ENCODE measurements at places on chromosomes 6 and 20. TPM values are rescaled to one million over a fixed set of nuclear protein-coding genes. Genes with fewer than 3 reads are reported as not detected.

GRCh38 chr6:44084231-44085014, 42.8 kb downstream of the MRPL14 start:
- H3K27me3 ChIP-seq, result no peaks in the 10 kb centered on the region
- H3K4me3 ChIP-seq, result no peak overlapping the region
- H3K4me1 ChIP-seq, result no peaks in the 10 kb centered on the region
- no peaks in the 10 kb centered on the region for H3K36me3 ChIP-seq

- DNase-seq, result no peak
- H3K4me1 ChIP-seq, result peaks cover 26% of the 10 kb centered on the region
- no peak overlapping the region for H3K27ac ChIP-seq
- H3K27me3 ChIP-seq, result no peaks in the 10 kb centered on the region
- H3K36me3 ChIP-seq, result no peaks in the 10 kb centered on the region
These were observed 73.8 kb downstream of the TOX2 start for GRCh38 chr20:43988451-43988850.

DNA sequence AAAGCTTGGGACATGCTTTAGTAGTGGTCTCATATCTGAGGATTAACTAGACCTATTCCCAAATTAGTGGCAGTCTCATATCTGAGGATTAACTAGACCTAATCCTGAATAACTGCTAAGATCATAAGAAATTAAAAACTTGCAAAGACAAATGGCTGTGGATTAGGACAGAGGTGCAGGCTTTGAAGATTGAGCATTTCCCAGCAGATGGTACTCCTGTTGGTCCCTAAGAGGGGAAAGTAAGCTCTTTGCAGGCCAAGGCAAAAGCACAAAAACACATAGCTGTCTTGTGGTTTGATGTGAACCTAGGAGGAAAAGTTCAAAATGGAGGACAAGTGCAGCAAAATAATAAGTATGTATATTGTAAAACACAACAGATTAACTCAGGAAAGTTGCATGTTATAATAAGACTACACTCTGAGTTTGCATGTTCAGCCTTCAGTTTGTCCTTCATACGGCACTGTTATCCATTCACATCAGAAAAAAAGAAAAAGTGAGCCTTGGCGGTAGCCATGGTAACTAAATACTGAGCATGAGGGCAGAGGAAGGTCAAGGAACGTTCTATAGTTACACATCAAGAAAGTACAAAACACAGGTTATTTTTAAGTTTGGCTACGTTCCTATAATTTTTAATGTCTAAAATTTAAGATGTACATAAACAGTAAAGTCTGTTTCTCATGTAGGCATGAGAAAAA, 62.8 kb downstream of the FILIP1 start:
- H3K27me3 ChIP-seq, result no peaks in the 10 kb centered on the region
- H3K36me3 ChIP-seq, result no peaks in the 10 kb centered on the region
- H3K4me1 ChIP-seq, result no peaks in the 10 kb centered on the region
- H3K27ac ChIP-seq, result peak overlapping the region; percentile 22
- H3K4me3 ChIP-seq, result no peak overlapping the region

DNA sequence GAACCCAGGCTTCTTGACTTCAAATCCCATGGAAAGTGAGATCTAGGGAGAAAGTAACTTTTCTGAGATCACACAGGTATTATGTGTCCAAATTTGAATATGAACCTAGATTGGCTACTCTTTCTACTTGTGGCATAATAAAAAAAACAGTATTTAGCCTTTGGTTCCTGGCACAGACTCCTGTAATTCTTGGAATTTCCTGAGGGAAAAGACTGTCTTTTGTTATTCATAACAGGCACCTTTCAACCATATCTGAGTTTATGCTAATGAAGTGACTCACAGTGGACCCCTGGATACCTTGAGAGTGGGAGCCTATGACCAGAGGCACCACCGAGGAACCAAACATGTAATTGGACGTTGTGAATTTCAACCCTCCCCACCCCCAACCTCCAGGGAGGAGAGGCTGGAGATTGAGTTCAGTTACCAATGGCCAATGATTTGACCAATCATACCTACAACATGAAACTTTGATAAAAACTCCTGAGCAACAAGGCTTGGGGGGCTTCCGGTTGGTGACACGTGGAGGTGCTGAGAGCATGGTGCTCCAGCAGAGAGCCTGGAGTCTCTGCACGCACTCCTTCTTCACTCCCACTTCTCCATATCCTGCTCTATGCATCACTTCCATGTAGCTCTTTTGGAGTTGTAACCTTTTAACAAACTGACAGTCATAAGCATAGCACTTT, 48.8 kb downstream of the LAMA4 start:
- no peaks in the 10 kb centered on the region for H3K27me3 ChIP-seq
- H3K4me1 ChIP-seq, result peaks cover 33% of the 10 kb centered on the region
- no peak overlapping the region for H3K4me3 ChIP-seq
- no peaks in the 10 kb centered on the region for H3K36me3 ChIP-seq
- DNase-seq, result no peak

DNA sequence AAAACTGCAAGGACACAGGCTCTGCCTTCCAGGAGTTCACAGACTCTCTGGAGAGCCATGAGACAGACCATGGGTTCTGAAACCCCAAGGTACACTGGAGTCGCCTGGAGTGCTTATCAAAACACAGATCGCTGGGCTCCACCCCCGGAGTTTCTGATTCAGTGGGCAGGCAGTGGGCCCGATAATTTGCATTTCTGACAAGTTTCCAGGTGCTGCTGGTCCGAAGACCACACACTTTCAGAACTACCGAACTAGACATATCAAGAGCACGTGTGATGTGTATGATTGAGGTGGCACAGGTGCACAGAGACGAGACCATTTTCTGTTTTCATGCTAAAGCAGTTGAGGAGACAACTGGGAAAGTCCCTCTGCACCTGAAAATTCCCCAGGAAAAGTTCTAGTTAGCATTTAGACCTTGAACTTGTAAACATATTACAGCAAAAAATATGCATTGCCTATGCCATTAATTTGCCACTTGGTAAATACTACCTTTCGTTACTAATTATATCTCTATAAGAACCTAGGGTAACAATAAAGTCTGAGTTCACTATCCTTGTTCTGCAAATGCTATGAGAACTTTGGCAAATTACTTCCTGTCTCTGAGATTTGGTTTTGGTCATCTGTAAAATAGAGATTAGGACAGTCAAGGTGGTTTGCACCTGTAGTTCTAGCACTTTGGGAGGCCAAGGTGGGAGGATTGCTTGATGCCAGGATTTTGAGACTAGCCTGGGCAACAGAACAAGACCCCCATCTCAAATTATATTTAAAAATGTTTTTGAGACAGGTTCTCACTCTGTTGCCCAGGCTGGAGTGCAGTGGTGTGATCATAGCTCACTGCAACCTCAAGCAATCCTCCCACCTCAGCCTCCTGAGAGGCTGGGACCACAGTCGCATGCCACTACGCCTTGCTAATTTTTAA, 14.3 kb upstream of the PIM1 start:
- no peaks in the 10 kb centered on the region for H3K4me1 ChIP-seq
- H3K27me3 ChIP-seq, result no peaks in the 10 kb centered on the region
- H3K27ac ChIP-seq, result no peak overlapping the region
- no peaks in the 10 kb centered on the region for H3K36me3 ChIP-seq
- no peak overlapping the region for H3K4me3 ChIP-seq

DNA sequence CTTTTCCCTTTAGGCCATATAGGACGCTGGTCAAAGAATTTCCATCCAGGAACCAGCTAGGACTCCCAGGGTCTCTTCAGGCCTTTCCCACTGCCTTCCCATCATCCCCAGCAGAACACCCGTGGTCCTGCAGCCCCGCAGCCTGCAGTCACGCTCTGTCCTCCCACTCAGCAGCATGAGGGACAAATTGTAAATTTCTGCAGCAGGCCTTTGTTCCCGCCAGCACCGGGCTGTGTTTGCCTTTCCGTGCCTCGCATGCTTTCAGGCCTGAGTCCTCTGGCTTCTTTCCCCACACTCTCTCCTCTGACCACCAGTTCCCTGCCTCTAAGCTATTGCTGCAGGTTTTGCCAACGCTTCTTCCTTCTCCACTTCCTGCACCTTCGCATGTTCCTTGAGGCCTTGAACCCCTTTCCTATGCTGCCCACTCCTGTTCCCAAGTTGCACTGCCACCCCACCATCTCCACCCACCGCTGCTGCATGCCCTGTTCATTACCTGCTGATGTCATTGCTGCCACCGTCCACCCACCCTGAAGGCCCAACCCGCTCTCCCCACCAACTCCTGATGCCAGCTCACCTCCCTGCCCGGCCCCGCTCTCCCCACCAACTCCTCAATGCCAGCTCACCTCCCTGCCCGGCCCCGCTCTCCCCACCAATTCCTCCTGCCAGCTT, 49.8 kb downstream of the RNASET2 start:
- no peak for DNase-seq
- H3K4me3 ChIP-seq, result no peak overlapping the region
- H3K27me3 ChIP-seq, result no peaks in the 10 kb centered on the region
- H3K36me3 ChIP-seq, result no peaks in the 10 kb centered on the region
- H3K27ac ChIP-seq, result no peak overlapping the region

GRCh38 chr6:73657201-73657600, 3.4 kb upstream of the SLC17A5 start:
- no peak for DNase-seq
- no peak overlapping the region for H3K4me3 ChIP-seq
- H3K4me1 ChIP-seq, result peaks cover 3% of the 10 kb centered on the region
- H3K36me3 ChIP-seq, result no peaks in the 10 kb centered on the region
- H3K27ac ChIP-seq, result no peak overlapping the region

- no peaks in the 10 kb centered on the region for H3K27me3 ChIP-seq
- no peak for DNase-seq
- no peak overlapping the region for H3K4me3 ChIP-seq
- peaks cover 2% of the 10 kb centered on the region for H3K4me1 ChIP-seq
These were observed 36.3 kb upstream of the CST5 start for GRCh38 chr20:23915844-23916243.

GRCh38 chr20:57787151-57787989, 77.6 kb upstream of the PMEPA1 start:
- H3K4me3 ChIP-seq, result no peak overlapping the region
- H3K27me3 ChIP-seq, result no peaks in the 10 kb centered on the region
- H3K4me1 ChIP-seq, result no peaks in the 10 kb centered on the region
- DNase-seq, result no peak
- H3K27ac ChIP-seq, result no peak overlapping the region
- H3K36me3 ChIP-seq, result no peaks in the 10 kb centered on the region

DNA sequence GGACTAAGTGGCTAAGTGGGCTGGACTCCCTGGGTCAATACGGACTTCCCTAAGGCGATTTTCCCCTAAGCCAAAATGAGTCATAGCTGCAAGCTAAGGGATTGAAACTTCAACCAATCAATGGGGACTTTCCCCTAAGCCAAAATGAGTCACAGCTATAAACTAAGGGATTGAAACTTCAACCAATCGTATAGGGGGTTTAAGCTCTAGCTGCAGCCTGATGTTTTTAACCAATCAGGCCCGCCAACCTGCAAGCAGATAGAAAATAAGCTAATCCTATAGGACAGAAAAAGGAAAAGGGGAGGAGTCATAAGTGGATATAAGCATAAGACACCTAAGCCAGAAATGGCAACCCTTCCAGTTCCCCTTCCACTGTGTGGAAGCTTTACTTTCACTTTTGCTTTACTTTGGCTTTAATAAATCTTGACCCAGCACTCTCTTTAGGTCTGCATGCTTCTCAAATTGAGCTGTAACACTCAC, 655.0 kb upstream of the HS3ST5 start:
- no peak overlapping the region for H3K4me3 ChIP-seq
- H3K36me3 ChIP-seq, result no peaks in the 10 kb centered on the region
- H3K27me3 ChIP-seq, result no peaks in the 10 kb centered on the region

GRCh38 chr6:163437466-163437865, 22.9 kb downstream of the QKI start:
- no peaks in the 10 kb centered on the region for H3K27me3 ChIP-seq
- DNase-seq, result no peak
- H3K27ac ChIP-seq, result no peak overlapping the region
- H3K4me3 ChIP-seq, result no peak overlapping the region
- peaks cover 2% of the 10 kb centered on the region for H3K4me1 ChIP-seq

DNA sequence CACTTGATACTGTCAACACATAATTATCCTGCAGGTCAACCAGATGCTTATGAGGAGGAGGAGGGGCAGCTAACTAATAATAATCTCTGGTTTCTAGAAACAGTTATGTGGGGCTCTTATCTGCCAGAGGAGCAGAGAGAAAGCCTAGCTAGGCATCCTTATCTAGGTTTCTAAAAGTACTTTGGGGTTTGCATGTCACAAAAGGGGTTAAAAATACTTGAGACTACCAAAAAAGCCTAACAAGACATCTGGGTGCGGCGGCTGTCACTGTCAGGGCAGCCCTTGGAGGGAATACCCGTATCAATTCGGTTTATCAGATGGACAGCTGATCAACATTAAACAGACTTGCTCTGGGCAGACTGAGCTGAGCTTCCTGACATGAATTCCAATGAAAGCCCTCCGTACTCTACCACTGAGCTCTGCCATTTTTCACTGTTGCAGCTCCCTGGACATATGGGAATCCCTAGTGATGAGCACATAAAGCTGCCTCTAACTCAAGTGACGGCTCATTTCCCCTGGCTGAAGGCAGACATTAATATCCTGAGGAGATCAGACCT, 166.6 kb downstream of the PDSS2 start:
- H3K36me3 ChIP-seq, result no peaks in the 10 kb centered on the region
- peaks cover 10% of the 10 kb centered on the region for H3K4me1 ChIP-seq
- no peaks in the 10 kb centered on the region for H3K27me3 ChIP-seq
- H3K4me3 ChIP-seq, result no peak overlapping the region
- peak overlapping the region; percentile 26 for H3K27ac ChIP-seq

- no peaks in the 10 kb centered on the region for H3K27me3 ChIP-seq
- H3K27ac ChIP-seq, result no peak overlapping the region
- no peak for DNase-seq
- H3K4me3 ChIP-seq, result no peak overlapping the region
- no peaks in the 10 kb centered on the region for H3K4me1 ChIP-seq
- H3K36me3 ChIP-seq, result no peaks in the 10 kb centered on the region
These were observed 248.1 kb downstream of the CD109 start for GRCh38 chr6:73943930-73944652.

GRCh38 chr20:61866165-61866564, 199.5 kb downstream of the TAF4 start:
- H3K27me3 ChIP-seq, result no peaks in the 10 kb centered on the region
- no peaks in the 10 kb centered on the region for H3K4me1 ChIP-seq
- H3K4me3 ChIP-seq, result no peak overlapping the region
- H3K36me3 ChIP-seq, result no peaks in the 10 kb centered on the region
- H3K27ac ChIP-seq, result no peak overlapping the region
- DNase-seq, result no peak

MACROD2 gene
- 0.33 TPM for polyA plus RNA-seq

RNF182 gene
- polyA plus RNA-seq, result 8.0 TPM

CBFA2T2 gene
- polyA plus RNA-seq, result 11.7 TPM

ZBTB46 gene
- polyA plus RNA-seq, result 0.15 TPM

REM1 gene
- 7.1 TPM for polyA plus RNA-seq

CLIC5 gene
- 0.03 TPM for polyA plus RNA-seq

FERMT1 gene
- polyA plus RNA-seq, result 0.93 TPM

HLA-DMB gene
- not detected for polyA plus RNA-seq

CDKAL1 gene
- polyA plus RNA-seq, result 2.6 TPM

ADGRF4 gene
- not detected for polyA plus RNA-seq

ATP6V1G2 gene
- 13.6 TPM for polyA plus RNA-seq

MYCT1 gene
- polyA plus RNA-seq, result 15.4 TPM

FRK gene
- polyA plus RNA-seq, result under 0.01 TPM

CAGE1 gene
- not detected for polyA plus RNA-seq

C6orf89 gene
- 20.4 TPM for polyA plus RNA-seq

All from SK-N-SH (cell line).